ENCODE measurements at places on chromosomes 5 and 9.

GRCh38 chr9:123590499-123590898 lies 234.5 kb downstream of the CRB2 start:
- no peak for DNase-seq

GRCh38 chr5:149372076-149372795 lies 6.9 kb downstream of the IL17B start:
- DNase-seq = no peak

- DNase-seq = no peak
Observed at GRCh38 chr9:71271602-71272001, 150.2 kb upstream of the TRPM3 start.

- DNase-seq = no peak
Observed at GRCh38 chr9:4289411-4290326, 10.2 kb downstream of the GLIS3 start.

Measured in pons (tissue), 1 donor.